Activated T-helper 1 cell treated with anti-CD3 and anti-CD28 coated beads, Interleukin-12 subunit alpha, Interleukin-12 subunit beta, Interleukin-2, Interleukin-4 antibody, amounts not matched to agents 30 ng/mL and 10 ng/mL and 1 ng/mL, durations not matched to agents 14 hours and 24 hours and 36 hours (primary cell): ENCODE measurements at places on chromosomes 3 and 15.

DNA sequence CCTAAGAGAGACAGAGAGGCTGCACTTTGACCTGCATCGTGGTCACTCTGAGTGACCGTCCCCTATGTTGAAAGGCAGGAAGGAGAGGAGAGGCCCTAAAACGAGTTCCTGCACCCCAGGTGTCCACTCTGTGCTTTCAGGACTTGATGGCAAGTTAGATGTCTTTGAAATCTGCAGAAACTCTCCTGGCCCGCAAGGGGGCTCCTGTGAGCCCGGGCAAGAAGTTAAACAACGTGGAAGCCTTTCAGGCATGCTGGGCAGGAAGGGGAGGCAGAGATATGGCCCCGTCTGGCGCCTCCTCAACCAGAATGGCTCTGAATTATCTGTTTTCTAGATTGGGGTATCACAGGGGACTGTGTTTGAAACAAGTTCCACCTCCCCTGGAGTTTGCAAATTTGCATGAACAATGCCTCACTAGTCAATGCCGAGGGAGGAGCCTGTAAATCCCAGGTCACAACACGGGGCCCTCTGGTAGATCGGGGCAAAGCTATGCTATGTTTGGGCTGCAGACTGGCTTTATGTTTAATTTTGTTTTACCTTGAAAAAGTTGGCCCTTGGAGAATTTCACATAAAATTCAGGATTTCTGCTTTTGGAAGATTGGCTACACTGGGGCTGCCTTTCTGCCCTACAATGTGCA, 9.8 kb downstream of the CTXND1 start:
- DNase-seq: no peak

DNA sequence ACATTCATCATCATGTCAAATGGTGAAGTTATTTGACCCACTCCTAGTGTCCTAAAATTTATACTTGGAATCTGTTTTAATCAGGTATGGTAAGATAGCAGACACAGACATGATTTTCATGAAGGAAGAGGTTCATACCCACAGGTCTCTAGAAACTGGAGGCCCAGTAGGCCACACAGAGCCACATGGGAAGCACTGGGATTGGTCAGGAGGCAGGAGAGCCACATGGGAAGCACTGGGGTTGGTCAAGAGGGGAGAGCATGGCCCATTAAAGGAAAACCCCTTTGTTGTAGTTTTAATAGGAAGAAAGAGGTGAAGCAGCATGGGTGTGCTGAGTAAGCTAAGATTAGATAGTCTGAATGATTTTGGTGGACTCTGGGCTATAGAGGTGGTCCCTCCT, 356.9 kb downstream of the MFSD1 start:
- DNase-seq: no peak

GRCh38 chr15:92667970-92668485, 12.5 kb upstream of the FAM174B start:
- no peak for DNase-seq

- DNase-seq: no peak
These were observed 12.6 kb downstream of the MAP2K1 start for GRCh38 chr15:66399276-66399675.

DNA sequence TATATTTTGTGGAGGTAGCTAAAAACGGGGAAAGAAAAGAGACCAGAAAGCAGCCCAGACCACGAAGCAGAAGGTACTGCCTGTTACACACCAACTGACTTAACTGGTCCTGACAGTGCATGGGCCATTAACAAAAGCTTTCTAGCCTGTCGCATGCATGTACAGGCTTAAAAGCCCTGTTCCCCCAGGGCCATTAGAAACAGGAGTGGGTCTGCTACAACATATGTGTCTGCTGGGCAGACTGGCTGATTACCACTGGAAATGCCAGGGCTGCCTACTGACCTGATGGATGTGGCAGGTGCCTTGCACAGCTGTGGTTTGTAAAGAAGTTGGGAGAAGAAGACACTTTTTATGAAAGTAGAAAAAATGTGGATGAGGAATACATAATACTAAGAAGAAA, 137.4 kb downstream of the GAP43 start:
- no peak for DNase-seq

DNA sequence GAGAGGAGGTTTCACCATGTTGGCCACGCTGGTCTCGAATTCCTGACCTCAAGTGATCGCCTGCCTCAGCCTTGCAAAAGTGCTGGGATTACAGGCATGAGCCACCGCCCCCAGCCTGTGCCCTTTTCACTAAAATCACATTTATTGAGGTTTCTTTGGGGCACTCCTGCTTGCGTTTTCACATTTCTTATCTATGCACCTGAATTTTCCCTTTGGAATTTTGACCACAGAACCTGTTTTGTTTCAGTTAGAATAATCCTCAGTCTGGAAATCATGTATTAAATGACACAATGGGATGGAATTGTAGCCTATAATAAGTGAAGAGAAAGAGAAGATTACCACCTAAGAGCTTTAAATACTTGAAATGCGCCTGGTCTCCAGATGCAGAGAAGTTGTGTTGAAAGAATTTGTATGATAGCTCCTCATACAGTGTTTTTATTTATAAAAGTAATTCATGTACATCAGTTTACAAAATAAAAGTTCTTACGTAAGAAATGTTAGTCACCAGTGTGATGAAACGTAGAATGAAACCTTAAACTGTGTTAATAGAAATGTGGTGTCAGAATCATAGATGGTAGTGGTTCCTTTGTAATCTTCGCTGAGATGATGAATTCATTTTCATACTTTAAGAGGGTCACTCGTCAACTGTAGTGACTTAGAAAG, 107.0 kb downstream of the TCF12 start:
- no peak for DNase-seq

DNA sequence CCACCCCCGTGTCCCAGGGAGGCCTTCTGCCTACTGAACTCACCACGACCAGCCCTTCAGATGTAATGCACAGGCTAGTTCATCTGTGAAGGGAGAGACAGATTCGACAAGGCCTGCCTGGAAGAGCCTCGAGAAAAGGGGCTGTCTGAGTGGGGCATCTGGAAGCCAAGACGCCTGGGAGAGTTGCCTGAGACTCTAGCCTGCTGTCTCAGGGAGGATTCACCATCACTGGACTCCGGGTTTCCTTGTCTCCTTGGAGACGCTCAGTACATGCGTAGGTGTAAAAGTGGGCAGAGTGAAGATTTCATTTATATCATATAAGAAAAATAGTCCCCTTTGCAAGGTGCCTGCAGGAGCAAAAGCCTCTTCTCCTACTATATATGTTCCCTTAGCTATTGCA, 468.9 kb downstream of the FOXP1 start:
- DNase-seq: no peak

GRCh38 chr3:177169936-177170722, 27.2 kb downstream of the TBL1XR1 start:
- DNase-seq: no peak

DNA sequence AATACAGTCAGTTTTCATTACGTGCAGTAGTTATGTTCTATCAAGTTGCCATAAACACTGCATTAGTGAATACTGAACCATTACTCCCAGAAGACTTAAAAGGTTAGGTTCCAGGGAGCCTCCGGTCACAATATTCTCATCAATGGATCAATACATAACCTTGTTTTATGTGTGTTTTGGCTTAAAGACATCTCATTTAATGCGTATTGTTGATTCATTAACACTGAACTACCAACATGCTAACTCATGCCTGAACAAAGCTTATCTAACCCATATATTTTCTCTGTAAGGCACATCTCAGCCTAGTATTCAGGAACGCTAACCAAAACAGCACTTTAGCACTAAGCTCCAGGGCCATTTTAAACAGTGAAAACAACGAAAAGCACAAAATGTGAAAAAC, 24.1 kb upstream of the NEDD4 start:
- DNase-seq: no peak

DNA sequence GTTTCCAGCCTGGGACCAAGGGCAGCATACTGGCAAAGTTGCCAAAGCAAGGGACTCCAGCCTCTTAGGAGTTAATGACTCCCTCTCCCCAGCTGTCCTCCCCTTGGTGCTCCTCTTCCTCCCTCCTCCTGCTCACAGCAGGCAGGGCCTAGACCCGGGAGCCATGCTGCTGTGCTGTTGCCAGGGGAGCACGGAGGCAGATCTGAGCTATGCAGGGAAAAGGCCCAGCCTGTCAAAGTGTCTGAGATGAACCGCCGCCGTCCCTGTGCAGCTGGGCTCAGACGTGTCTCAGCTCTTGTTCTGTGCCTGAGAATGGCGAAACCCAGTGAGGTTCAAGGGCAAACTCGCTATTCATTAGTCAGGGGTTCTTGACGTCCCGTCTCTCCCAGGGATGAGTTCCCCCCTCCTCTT, 60.8 kb upstream of the POLG start:
- DNase-seq: no peak

DNA sequence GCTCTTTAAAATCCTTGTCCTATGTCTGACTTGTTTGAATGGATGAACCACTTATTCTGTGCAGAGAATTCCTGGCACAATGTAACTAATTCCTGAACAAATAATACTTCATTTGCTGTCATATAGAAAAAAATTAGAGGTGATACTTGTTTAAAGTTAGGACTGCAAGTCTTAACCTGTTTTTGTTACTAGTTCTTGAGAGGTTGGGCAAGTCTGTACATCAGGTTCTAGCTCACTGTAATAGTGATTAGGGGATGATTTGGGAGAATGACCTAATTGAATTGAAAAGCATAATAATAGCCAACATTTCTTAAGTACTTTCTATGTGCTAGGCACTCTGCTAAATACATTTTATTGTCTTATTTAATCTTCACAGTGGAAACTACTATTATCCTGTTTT, 49.3 kb downstream of the GMPS start:
- no peak for DNase-seq

DNA sequence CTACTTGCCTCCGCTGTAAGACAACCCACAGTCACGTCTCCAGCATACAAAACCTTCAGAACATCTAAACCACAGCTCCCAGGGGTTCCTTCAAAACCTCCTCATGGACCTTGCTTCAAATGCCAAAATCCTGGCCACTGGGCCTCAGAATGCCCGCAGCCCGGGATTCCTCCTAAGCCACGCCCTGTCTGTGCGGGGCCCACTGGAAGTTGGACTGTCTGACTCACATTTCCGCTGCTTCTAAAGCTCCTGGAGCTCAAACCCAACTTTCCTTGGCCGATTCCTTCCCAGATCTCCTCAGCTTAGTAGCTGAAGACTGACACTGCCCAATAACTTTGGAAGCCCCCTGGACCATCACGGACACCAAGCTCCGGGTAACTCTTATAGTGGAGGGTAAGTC, 17.9 kb upstream of the OR5H6 start:
- no peak for DNase-seq

GRCh38 chr3:168330983-168331382, 235.3 kb upstream of the GOLIM4 start:
- no peak for DNase-seq

- DNase-seq: no peak
These were observed 11.8 kb upstream of the PLA2G4E start for GRCh38 chr15:42032376-42033213.

DNA sequence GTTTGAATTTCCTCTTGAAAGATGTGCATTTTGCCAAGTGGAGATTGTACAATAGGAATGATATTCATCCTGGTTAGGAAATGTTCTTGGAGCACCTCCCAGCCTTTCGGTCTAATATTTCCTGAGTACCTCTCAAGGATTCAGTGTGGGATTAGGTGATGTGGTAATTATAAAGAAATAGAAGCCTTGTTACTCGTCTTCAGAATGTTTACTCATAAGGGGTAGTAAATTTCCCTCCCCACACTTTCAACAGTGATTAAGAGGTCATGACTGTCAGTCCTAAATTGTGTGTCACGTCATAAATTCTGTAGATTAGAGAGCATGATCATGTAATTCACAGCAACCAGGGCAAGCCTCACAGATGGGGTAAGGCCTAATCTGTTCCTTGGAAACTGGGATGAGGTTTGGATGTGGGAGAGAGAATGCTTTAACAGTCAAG, 633.1 kb upstream of the TBL1XR1 start:
- DNase-seq: no peak

DNA sequence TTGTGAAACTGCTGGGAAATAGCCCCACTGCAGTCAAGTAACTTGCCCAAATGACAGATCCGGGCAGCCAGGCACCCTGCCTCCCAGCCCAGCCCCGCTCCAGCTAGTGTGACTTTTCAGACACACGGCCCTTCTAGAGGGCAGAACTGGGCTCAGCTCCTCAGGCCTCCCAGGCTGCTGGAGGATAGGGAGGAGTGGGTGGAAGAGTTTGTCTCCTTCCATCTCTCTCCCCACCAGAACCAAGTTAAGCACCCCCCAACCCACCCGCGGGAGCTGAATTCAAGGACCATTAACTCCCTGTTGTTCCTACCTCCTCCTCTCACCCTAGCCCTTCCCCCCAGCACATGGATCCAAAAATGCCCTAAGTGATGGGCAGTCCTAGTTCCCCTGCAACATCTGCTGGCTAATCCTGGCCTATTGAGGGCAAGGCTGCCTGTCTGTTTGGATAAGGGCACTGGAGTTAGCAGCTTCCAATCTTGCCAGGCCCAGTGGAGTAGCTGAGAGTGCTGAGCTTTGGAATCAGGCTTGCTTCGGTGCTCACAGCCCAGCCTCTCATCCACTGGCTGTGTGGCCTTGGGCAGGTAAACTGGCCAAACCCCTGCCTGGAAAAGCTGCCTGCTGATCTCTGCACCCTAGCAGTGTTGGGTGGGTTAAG, 3.1 kb downstream of the CCDC33 start:
- DNase-seq: no peak

DNA sequence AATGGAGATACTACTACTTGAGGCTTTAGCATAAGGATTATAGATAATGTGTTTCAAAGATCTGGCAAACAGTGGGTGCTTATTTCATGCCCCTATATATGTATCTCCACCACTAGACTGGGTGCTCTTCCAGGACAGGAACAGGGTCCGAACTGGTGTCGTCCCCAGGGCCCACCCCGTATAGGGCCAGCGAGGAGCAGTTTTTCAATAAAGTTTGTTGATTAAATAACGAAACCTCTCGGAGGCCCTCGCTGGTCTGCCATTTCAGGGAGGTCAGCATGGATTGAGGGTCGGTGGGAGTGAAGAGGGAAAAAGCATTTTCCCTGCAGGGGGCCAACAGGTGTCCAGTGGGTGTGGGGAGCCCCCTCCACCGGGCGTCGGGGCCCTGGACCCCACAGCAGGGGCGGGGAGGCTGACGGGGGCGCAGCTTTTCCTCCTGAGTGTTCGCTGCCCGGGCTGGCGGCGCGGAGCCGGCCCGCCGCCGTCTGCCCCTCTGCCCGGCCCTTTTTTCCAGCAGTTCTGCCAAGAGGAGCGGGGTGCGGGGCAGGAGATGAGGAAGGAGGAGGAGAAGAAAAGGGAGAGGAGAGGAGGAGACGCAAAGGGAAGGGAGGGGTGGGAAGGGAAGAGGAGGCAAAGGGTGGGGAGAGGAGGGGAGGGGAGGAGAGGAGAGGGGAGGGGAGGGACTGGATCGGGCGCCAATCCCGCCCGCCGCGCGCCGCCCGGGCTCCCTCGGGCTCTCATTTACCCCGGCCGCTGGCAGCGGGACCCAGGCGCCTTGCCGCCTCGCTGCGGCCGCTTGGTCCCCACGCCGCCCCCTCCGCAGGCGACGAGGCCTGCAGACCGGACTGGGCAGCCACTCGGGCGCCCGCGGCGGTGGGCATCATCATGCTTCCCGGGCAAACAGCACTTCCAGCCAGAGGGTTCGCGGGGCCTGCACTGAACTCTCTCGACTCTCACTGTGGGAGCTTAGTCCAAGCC, 66.3 kb downstream of the ISG20 start:
- no peak for DNase-seq
